ENCODE measurements at places on chromosomes 3 and 15.

GRCh38 chr15:41659855-41660234, 360 bp upstream of the MGA start:
- DNase-seq, result no peak

GRCh38 chr3:60000311-60001105, 950.7 kb upstream of the CFAP20DC start:
- no peak for DNase-seq

GRCh38 chr15:92845126-92845508, 55.0 kb upstream of the CHD2 start:
- DNase-seq, result no peak

DNA sequence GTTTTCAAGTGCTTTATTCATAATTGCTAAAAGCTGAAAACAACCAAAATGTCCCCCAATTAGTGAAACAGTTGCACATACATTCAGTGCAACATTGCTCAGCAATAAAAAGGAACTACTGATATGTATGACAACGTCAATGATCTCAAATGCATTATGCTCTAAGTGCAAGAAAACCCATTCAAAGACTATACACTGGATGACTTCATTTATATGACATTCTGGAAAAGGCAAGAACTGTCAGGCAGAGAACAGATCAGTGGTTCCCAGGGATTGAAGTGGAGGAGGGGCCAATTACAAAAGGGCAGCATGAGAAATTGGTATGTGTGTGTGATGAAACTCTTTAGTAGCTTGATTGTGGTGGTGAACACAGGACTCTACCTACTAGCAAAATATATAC, 585.6 kb downstream of the TBL1XR1 start:
- DNase-seq, result no peak

DNA sequence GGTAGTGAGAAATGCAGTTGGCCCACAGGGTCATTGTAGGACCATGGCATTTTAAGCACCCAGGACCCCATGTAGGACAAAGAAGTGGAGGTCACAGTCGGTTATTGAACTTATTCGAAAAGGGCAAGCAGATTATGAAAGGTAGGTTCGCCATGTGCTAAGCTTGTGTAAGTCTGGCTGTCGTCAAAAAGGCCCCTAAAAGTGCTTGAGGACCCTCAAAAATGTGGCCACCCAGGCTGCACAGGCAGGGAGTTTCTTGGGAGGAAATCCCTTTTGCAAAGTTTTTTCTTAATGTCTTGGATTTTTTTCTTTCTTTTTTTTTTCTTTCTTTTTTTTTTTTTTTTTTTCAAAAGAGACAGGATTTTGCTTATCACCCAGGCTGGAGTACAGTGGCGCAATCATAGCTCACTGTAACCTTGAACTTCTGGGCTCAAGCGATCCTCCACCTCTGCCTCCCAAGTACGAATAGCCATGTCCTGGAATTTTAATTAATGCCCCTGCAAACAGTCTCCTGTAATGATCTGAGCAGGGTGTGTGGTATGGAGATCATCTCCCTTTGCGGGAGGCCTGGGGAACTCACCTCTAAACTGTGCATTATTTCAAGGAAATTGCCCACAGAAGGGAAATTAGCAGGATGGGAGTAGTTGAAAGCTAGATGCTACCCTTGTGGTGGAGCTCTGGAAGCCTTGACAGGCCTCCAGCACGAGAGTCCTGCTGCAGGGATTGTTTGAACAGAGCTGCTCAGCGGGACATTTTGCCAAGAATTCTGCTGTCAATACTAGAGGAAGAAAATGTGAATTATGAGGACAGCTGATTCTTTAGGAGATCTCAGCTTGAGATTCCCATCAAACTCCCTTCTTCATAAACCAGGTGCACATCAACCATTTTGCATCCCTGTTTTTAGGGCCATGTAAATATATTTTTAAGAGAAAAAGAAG, 28.4 kb downstream of the THSD4 start:
- no peak for DNase-seq
